ENCODE measurements at places on chromosomes 16 and 17. TPM values are rescaled to one million over a fixed set of nuclear protein-coding genes. Genes with fewer than 3 reads are reported as not detected.

Gene ZNF594
- total RNA-seq = 53.8 TPM

Gene MYH3
- total RNA-seq = 1.9 TPM

Gene MYH8
- total RNA-seq = not detected

Gene NOTUM
- total RNA-seq = 0.63 TPM

Gene KRT34
- 0.94 TPM for total RNA-seq

Gene STH
- 26.6 TPM for total RNA-seq

Gene KCNJ12
- 0.63 TPM for total RNA-seq

Gene PITPNM3
- 13.8 TPM for total RNA-seq

Gene GAS2L2
- total RNA-seq = 0.31 TPM

Gene SLX4
- total RNA-seq = 15.7 TPM

Gene SMPD3
- 107 TPM for total RNA-seq

Gene SGCA
- total RNA-seq = not detected

Gene HOXB1
- total RNA-seq = not detected

Gene SHISA6
- 8.8 TPM for total RNA-seq

Gene MPP3
- total RNA-seq = 58.5 TPM

Gene PRR15L
- not detected for total RNA-seq

Gene SPATA22
- total RNA-seq = 1.3 TPM

Gene MYL4
- 1.6 TPM for total RNA-seq

Gene KCNJ2
- total RNA-seq = 8.5 TPM
